ENCODE measurements at places on chromosomes 1 and 21. TPM values are rescaled to one million over a fixed set of nuclear protein-coding genes. Genes with fewer than 3 reads are reported as not detected.
A peak's percentile ranks its signal among the peaks of the same experiment; 100 is the strongest.

DNA sequence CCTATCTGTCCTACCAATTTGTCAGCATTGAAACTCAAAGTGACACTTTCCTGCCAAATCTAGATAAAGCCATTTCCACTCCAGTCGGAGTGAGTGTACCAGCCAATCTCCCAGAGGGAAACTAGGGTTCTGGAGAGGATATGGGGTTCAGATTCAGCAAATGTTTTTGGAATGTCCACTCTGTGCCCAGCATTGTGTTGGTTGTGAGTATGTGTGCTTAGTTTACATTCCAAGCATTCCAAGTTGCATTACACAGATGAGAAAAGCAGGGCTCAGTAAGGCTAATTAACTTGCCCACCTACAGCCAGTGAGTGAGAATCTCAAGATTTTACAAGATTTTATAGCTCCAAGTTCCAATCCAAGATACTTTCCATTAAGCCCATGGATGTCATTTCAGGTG lies 26.4 kb upstream of the RGS16 start:
- no peak for DNase-seq

- no peak for DNase-seq
These were observed 38.9 kb downstream of the PGM1 start for GRCh38 chr1:63632110-63632509.

DNA sequence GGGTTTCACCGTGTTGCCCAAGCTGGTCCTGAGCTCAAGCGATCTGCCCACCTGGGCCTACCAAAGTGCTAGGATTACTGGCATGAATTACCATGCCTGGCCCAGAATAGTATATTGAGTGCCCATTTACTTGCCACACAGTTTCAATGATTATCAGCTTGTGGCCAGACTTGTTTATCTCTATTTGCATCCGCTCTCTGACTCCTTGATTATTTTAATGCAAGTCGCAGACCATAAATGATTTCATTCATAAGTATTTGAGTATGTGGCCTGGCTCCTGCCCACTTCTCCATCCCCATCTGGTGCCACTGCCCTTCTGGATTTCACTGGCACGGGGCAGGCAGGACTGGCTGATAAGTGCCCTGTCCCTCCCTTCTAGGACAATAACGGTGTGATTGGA lies 18.2 kb upstream of the TRNAU1AP start:
- DNase-seq: no peak

DNA sequence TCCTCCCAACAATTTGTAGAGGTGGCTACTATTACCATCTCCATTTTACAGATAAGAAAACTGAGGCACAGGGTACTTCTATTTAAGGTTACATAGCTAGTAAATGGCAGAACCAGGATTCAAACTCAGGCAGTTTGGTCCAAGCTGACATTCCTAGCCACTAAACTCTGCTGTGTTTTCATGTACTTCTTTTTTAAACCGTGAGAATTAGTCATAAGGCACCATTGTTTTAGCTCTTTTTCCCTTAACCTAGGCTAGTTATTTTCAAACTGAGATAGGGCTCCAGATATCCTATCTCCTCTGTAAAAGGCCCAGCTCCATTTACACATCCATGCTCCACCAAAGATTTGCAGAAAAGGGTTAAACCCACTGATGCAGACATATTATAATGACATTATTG lies 92.9 kb downstream of the PTPN14 start:
- DNase-seq: no peak

DNA sequence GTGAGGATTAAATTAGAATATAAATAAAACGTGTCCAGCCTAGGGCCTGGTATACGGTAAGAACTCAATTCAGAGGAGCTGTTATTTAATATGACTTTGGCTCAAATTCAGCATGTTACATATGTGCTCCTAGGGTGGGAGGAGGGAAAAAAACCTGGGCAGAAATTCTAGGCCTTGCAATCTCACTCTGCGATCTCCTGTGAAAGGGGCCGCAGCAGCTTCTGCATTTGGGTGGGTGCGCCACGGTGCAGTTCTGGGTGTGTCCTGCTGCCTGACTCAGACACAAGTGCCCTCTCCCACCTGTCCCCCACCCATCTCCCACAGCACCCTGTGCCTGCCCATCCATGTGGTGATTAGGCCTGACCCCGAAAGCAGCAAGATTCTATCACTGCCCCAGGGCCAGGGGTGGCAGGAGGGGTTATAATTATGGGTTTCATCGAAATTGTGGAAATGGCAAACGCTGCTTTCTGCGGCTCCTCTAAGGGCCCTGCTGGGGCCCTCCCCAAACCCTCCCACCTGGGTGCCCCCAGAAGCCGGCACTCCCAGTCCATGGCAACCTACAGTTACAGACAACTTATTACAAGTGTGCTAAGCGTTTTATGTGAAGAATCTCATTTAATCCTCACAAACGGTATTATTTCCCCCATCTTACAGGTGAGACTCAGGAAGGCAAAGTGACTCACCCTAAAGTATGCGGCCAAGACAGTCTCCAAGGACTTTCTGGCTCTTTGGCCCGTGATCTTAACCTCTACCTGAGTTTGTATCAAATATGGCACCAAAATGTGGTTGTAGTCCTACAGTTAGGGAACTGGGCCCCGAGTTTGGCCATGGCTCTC lies 25.5 kb upstream of the GRHL3 start:
- no peak for DNase-seq

DNA sequence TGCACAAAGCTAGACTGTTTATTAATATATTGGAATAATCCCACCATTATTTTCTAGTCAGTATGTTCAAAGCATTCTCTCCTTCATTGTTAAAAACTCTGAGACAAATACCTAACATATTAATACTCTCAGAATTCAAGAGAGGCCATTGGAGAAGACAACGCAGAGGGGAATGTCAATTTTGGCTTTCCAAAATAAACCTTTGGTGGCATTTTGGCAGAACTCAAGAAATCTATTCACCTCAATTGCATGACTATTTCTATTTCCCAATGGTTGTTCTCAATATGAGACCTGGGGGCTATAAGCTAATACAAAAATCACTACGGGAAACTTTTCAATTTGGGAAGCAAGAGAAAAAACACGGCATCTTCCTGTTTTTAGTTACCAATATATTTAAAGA lies 58.5 kb downstream of the RUSC1 start:
- no peak for DNase-seq

- DNase-seq: no peak
These were observed 14.3 kb downstream of the ADAMTSL4 start for GRCh38 chr1:150563340-150564038.

DNA sequence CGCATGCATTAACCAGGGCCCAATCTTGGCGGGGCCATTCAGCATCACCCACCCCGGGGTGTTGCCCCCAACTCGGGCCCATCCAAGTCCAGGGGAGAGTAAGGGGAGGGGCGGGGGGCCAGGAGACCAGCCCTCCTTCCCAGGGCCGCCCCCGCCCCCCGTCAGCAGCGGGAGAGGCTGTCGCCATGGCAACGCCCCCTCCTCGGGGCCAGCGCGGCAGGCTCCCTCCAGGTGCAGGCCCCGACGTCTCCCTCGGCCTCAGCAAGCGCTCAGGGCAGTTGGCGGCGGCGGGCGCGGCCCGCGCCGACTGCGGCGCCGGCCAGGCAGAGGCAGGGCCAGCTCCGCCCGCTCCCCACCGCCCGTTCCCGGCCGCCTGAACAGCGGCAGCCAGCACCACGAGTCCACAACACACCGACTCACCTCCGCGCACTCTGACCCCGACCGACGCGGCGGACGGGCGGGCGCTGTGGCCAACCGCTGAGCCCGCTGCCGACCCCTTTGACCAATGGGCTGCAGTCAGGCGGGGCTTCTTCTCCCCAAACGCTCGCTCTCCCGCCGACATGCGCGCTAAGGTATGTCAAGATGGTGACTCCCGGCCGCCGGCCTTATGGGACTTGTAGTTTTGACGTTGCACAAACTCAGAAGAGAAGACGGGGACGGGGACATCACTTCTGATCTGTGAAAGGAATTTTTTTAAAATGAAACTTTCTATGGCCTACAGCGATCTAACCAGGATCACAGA lies at the start of gene ERI3:
Gene ERI3, minus strand, starts transcription at position 418 of the 742 bp plus-strand sequence. Its CDS starts 231 bp downstream, at position 187.
- DNase-seq: peak; percentile 95

The CERS2 gene
- total RNA-seq: 233 TPM

The CD160 gene
- total RNA-seq: not detected

DNA sequence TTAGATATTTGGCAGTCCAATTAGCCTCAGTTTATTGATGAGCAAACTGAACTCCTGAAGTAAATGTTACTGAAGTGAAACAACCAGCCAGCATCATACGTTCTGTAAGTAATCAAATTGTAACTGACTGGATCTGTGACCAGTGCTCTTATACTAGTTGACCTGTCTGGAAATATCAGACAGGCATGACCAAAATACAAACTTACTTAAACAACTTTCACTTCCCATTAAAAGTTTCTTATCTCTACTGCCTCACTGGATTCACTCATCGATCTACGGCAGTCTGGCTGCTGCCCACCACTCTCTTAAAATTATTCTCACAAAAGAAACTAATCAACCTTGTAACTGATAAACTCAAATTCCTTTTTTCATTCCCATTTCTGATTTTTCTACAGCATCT lies 56.4 kb downstream of the WDR3 start:
- DNase-seq: no peak

The IL20 gene
- not detected for total RNA-seq

The CFAP57 gene
- 0.43 TPM for total RNA-seq

The TFAP2E gene
- 0.21 TPM for total RNA-seq

The NR0B2 gene
- not detected for total RNA-seq

The NLRP3 gene
- total RNA-seq: 4.3 TPM

- DNase-seq: no peak
These were observed 37.3 kb upstream of the SIPA1L2 start for GRCh38 chr1:232667094-232667777.

DNA sequence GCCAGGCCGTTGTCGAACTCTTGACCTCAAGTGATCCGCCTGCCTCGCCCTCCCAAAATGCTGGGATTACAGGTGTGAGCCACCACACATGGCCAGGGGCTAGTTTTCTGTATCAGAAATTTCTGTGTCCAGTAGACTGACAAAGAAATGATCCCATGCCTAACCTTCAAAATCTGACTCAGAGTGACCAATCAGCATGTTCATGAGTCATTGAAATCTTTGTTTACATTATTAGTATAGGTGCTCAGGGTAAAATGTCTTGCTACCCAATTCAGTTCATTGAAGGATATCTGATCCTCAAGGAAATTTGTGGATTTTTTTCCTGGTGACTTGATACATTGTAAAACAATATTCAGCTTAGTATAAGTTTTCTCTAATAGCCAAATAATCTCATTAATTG lies 11.0 kb upstream of the LDLRAD2 start:
- peak; percentile 26 for DNase-seq

The AMY1C gene
- not detected for total RNA-seq

The LRRC53 gene
- total RNA-seq: not detected

DNA sequence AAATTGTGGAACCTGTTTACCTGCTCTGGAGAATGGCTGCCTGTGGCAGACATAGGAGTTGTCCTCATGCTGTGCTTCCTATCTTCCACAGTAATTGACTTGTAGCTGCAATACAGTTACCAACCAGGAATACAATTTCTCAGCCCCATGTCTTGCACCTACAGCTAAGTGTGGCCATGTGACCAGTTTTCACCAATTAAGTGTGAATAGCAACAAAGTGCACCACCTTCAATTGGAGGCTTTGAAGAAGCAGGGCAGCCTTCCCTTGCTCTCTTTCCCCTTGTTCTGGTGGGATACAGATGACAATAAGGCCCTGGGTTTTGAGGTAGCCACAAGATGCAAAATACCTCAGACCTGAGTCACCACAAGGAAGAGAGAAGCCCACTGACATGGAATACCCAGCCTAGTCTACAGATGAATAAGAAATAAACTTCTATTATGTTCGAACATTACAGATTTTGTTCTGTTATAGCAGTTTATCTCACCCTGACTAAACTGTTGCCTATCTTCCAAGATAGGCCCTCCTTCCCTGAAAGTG lies 70.2 kb upstream of the S1PR1 start:
- DNase-seq: no peak

- peak; percentile 21 for DNase-seq
These were observed 36.3 kb upstream of the PAXBP1 start for GRCh38 chr21:32807717-32808380.

The RPTN gene
- total RNA-seq: not detected

- peak; percentile 68 for DNase-seq
These were observed 24.4 kb downstream of the SLC45A1 start for GRCh38 chr1:8342325-8342724.

- no peak for DNase-seq
These were observed 551 bp downstream of the ZRANB2 start for GRCh38 chr1:71080230-71080738.

DNA sequence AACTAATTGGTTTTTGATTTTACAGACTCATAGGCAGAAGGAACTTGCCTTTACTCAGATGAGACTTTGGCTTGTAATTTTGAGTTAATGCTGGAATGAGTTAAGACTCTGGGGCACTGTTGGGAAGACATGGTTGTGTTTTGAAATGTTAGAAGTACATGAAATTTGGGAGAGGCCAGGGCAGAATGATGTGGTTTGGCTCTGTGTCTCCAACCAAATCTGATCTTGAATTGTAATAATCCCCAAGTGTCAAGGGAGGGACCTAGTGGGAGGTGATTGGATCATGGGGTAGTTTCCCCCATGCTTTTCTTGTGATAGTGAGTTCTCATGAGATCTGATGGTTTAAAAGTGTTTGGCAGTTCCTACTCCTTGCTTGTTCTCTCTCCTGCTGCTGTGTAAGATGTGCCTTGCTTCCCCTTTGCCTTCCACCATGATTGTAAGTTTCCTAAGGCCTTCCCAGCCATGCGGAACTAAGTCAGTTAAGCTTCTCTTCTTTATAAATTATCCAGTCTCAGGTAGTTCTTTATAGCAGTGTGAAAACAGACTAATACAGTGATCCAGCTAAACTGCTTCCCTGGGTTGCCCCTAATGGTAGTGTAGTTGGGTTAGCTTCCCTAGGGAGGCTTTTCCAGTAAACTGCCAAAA lies 10.2 kb downstream of the CPT2 start:
- no peak for DNase-seq

The TMEM200B gene
- total RNA-seq: 13.6 TPM
